Activated CD8-positive, alpha-beta memory T cell treated with anti-CD3 and anti-CD28 coated beads, Interleukin-2, amount 50 U/mL, for 48 hours (primary cell): ENCODE measurements at places on chromosomes 3 and 15.

DNA sequence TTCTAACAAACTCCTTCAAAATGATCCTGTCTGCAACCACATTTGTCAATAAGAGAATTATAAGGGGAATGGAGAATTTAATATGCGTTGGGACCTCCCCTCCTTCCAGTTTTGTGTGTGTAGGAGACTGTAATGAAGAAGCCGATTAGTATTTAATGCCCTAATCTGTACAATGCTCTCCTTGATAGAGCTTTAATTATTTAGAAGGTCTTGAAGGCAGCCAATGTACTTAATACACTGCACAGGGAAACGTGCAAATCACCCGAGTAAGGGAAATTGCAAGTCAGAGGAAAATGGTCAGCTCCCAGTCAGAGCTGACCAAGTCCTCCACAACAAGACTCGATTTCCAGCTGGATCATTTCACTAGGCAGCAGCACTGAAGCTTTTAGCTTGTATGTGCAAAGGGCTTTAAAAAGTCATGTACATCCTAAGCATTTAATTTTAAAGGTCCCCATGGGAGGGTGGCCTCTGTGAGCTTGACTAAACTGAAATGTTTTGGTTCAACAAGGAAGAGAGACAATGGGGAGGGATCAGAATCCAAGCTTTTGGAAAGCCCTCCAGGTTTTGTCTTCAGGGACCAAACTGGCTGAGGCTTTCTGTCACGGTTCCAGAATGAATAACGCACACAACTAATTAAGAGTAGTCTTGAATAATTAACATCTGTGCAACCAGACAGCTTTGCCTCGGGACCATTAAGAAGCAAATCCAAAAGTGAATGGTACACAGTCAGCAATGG, 159.8 kb upstream of the MITF start:
- DNase-seq, result no peak

GRCh38 chr3:45535665-45536064, 58.9 kb upstream of the LIMD1 start:
- no peak for DNase-seq

- no peak for DNase-seq
These were observed 12.2 kb downstream of the XIRP1 start for GRCh38 chr3:39180183-39180545.

DNA sequence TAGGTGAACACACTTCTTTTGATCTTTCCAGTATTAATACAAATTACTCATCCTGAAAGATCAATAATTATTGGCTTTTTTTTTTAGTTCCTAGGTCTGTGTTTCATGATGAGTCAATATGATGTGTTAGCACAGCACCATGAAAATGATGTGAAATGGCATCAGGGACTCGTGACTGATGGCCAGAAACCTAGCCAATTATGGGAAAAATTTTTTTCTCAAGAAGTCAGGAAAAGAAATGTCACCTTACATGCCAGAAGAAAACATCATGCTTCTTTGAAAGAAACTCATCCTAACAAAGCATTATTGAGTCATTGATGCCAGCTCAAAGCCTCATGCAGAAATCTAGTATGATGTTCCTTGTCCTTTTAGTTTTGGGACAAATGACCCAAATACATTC, 468.3 kb upstream of the CBLB start:
- no peak for DNase-seq

- DNase-seq, result no peak
These were observed 25.0 kb downstream of the TGFBR2 start for GRCh38 chr3:30631243-30631904.

- DNase-seq, result no peak
These were observed 850 bp upstream of the SLC41A3 start for GRCh38 chr3:126084768-126085180.
